ENCODE measurements at places on chromosomes 12 and 14.

DNA sequence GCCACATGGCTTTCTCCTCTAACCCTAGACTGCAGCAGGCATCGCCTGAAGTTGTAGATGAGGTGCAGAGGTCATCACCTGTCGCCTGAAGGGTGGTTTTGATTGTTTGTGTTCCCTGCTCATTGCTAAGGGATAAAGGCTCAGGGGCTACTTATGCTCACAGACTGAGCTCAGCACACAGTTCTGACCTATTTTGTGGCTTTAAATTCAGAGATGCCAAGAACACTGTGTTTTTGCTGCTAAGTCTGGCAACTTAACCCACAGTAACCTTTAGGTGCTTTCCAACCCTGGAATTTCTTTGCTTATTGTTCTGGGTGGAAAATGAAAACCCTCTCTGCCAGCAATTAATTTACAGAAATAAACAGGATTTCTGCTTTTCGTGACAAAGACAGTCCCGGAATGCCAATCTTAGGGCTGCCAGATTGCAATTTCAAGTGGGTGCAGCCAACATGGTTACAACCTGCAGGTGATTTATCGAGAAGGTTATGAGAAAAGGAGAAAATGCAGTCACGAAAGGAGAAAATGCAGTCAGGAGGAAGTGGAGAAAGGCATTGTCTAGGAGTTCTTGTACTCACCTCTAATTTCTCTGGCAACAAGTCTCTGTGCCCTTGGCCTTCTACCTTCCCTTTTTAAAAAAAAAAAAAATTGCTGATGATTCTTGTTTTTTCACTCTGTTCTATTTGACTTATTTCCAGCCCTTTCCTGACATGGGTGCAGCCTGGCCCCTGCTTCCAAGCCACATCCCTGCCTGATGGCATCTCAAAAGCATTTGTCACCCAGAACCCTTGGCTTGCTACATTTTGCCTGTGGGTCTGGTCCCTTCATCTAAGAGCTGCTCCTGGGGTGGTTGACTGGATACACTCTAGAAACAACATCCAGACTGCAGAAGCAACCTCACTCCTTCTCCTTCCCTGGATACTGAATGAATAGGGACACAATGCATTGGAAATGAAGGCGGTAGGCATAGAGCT is 23.3 kb downstream of the NPC2 start:
- DNase-seq: no peak

DNA sequence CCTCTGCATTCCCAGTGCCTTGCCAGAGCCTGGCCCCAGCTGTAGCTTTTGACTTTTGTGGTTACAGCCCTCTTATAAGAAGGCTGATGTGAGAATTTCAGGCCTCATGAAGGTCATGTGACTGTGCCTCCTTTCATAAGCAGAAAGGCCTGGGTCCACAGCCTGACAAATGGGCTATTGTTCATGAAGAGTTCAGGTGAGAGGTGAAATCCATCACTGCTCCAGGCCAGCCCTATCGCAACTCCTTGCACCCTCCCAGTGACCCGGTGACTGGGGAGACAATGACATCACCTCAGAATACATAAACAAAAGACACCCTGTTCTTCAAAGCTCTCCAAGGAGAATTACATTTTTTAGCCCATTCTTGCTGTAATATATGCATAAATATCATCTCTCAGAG is 321.5 kb downstream of the PCNX1 start:
- no peak for DNase-seq

- no peak for DNase-seq
Measured at GRCh38 chr14:32761381-32761968, 177.2 kb upstream of the NPAS3 start.

DNA sequence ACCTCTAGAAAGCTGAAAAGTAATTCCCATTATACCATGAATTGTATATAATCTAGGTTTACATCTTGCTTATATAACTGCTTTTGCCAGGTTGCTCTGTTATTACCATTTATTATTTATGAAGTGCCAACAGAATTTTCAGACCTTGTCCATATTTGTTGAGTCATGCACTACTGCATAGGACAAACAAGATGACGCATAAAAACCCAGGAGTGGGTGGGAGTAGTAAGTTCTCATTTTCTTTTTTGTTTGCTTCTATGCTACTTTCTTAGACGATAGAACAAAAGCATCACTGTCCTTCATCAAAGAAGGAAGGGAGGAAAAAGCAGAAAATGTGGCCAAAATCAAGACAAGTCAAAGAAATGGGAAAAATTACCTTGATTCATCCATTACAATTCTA is 119.0 kb upstream of the RASSF8 start:
- DNase-seq: no peak

DNA sequence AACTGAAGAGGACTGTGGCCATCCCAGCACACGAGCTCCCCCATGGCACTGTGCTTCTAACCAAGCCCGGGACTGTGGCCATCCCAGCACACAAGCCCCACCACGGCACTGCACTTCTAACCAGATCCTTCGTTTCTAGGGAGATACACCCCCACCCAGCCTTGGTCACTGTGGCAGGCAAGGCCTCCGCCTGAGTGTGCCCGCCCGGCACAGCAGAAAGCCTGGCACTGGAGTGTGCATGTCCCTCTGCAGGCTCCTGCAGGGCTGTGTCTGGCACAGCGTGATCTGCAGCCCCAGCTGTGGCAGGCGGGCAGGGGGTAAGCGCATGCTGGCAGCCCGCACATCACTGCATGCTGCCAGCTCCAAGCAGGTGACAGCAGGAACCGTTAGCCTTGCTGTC is 49.8 kb downstream of the CCDC85C start:
- DNase-seq: no peak

- no peak for DNase-seq
Measured at GRCh38 chr12:94717108-94717507, 66.8 kb upstream of the TMCC3 start.

DNA sequence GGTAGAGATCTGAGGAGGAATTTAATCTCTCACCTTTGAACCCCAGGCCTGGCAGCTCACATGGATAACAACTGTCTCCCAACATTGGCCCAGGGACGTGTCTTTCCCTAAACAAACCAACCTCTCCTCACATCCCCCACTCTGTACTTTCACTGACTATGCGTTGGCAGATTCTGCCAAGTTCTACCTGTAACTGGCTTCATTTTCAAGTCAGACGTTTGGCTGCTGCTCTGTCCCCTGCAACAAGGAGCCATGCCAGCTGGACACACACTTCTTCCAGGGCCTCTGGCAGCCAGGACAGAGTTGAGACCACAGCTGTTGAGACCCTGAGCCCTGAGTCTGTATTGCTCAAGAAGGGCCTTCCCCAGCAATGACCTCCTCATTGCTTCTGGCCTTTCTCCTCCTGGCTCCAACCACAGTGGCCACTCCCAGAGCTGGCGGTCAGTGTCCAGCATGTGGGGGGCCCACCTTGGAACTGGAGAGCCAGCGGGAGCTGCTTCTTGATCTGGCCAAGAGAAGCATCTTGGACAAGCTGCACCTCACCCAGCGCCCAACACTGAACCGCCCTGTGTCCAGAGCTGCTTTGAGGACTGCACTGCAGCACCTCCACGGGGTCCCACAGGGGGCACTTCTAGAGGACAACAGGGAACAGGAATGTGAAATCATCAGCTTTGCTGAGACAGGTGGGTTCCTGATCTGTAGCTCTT is at the start of gene INHBC:
INHBC (plus strand) TSS at position 268 of the 707 bp plus-strand sequence; CDS start at position 371, 103 bp downstream.
- no peak for DNase-seq

DNA sequence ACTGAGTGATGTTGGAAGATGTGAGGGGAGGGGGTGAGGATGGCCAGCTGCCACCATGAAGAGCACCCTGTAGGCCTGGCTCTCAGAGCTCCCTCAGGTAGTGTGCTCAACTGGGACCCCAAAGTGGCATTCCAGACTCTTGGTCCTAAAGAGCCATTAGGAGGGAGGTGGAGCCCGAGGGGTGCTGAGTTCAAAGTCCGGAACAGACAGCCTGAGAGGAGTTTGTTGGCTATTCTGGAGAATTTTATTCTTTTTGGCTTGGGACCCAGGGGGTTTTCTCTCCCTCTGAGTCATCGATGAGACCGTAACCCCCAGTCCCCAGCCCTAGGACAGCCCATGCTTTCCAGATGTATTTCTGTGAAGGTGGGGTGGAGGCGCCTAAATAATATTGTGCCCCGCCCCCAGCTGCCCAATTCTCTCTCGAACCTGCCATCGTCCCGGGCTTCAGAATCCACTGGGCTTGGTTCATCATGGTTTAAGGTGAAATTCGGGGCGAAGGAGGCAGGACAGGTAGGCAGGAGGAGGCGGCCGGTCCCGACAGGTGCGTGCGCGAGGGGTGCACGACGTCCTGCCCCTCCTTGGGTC is 690 bp upstream of the RBP5 start:
- DNase-seq: no peak

DNA sequence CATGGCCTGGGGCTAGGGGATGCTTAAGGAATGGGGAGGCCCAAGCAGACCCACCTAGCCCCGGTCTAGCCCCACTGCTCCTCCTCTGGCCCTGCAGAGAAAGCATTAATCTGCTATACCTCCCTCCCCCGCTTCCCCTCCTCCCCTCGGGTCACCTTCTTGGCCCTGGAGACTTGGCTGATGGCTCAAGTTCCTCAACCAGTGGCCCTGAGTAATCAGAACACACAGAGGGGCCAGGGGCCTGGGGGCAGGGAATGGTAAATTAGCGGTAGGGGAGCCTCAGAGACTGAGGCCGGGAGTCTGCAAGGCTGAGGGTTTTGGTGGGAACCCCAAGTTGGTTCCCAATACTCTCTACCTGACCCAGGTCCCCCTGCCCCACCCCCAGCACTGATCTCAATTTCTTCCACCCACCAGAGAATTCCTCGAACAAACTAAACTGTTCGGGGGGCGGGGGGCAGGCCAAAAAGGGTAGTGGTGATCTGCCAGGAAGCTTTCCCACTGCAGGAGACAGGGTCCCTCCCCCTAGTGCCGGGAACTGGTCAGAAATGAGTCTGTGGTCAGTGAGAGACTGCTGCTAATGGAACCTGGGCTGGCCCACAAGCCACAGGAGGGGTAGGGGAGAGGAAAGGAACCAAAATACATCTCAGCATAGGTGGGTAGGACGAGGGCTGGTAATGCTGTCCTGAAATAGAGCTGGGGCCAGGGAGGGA is 12.8 kb upstream of the SMARCD1 start:
- DNase-seq: no peak

DNA sequence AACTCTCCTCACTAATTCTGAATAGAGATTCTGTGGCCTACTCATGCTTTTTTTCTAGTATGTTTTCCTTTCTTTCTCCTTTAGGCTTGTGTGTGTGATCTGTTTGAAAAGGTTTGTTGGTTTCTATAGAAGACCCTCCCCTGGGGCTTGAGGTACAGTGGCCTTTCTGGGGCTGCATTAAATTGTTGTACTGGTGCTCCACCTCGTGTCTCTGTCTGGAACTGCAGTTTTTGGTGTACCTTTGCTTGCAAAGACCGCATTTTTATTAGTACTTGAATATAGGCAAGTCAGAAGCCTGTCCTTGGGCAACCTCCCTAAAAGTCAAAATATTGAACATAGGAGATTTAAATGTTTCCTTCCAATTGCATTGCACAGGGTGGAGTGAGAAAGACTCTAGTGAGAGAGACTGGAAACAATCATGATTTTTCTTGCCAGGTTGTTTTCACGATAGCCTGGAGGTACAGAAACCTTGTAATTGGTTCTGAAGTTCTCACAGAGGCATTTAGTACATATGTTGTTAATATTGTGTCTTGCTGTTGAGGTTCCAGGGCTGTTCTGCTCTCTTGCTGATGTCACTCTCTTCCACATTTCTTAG is 39.0 kb downstream of the SLCO1B1 start:
- DNase-seq: no peak

DNA sequence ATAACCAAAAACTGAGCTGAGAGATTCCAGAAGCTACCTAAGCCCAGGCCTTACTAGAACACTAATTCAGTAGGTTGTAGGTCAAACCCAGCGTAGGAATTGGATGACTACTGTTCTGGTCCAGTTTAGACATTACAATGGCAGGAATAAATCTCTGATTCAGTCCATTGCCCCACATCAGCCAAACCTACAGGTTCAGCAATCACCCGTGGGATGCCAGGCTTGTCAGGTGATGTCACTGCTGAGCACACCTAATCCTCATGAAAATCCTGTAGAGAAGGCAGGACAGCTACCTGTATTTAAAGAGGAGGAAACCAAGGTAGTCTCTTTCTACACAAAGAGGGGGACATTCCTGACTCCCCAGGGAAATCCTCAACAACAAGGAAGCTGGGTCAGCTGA is 63.7 kb downstream of the RFX4 start:
- DNase-seq: no peak

GRCh38 chr14:105907276-105907675 is 380.9 kb downstream of the TMEM121 start:
- DNase-seq: no peak

DNA sequence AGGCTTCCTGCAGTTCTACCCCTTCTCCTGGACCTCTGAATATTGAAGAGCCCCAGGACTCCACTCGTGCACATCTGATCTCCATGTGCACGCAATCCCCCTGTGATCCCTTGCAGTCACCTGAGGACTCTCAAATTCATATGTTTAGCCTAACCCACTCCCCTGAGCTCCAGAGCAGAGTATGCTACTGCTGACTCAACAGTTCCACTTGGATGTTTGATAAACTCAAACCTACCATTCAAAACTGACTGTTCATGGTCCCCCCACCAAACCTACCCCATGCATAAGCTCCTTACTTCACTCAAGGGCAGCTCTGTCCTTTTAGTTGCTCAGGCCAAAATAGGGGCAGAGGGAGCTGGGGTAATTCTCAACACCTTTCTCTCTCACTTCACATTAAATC is 96.0 kb downstream of the DNAI7 start:
- DNase-seq: no peak

GRCh38 chr14:60616461-60616959 is 32.8 kb downstream of the SIX1 start:
- no peak for DNase-seq

GRCh38 chr12:107129315-107129930 is 36.1 kb upstream of the CRY1 start:
- no peak for DNase-seq
